NK-92 treated with Interleukin-12 subunit alpha and Interleukin-12 subunit beta, amount 100 ng/mL, for 24 hours (cell line): ENCODE measurements at places on chromosomes 5 and 9.

GRCh38 chr9:132783006-132783405, 95.1 kb downstream of the AK8 start:
- DNase-seq: no peak

GRCh38 chr9:1619915-1620710, 395.0 kb upstream of the SMARCA2 start:
- DNase-seq: no peak

GRCh38 chr5:160318409-160318808, 6.0 kb upstream of the CCNJL start:
- no peak for DNase-seq

- DNase-seq: no peak
Measured at GRCh38 chr5:116672203-116672602, 97.6 kb upstream of the SEMA6A start.

DNA sequence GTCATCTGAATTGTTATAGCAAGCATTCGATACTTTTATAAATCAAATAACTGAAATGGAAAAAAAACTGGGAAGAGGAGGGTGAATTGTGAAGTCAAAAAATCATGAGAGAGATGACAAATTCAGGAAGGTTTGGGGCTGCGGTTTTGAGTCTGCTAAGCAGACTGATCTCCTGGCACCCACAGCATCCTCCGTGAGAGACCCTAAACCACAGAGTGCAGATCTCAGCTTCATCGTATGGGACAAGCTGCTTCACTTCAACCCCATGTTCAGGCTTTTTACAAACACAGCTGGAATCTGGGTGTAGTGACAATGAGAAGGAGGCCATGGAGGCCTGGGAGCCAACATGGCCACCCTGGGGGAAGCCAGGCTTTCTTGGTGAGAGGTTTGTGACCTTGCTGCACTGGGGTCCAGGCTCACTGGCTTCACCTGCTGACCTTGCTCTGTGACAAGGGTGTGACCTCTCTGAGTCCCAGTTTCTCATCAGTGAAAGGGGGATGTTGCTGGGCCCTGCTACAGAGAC, 19.4 kb downstream of the USP20 start:
- DNase-seq: no peak

DNA sequence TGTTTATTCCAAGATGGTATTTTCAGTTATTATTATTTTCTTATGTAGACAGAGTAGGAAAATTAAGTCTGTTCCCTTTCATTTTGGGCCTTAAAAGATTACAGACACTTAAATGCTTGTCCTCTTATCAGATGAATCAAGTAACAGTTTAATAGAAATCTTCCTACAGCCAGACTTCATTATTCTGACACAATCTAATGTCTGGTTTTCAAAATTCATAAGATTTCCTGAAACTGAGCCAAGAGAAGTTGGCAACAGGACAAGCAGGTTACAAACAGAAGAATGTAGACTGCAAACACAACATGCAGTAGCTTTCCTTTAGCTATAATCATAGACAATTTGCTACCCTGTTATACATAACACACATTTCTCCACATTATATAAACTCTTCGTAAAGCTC, 130.5 kb downstream of the FBXL17 start:
- no peak for DNase-seq

GRCh38 chr5:17730421-17730820, 96.2 kb downstream of the TAF11L14 start:
- no peak for DNase-seq

GRCh38 chr5:95445995-95446394, 54.8 kb downstream of the FAM81B start:
- DNase-seq: no peak

- no peak for DNase-seq
Measured at GRCh38 chr9:136693490-136694162, 6.4 kb upstream of the AGPAT2 start.

- DNase-seq: no peak
Measured at GRCh38 chr5:10301266-10301665, 6.4 kb downstream of the CMBL start.

DNA sequence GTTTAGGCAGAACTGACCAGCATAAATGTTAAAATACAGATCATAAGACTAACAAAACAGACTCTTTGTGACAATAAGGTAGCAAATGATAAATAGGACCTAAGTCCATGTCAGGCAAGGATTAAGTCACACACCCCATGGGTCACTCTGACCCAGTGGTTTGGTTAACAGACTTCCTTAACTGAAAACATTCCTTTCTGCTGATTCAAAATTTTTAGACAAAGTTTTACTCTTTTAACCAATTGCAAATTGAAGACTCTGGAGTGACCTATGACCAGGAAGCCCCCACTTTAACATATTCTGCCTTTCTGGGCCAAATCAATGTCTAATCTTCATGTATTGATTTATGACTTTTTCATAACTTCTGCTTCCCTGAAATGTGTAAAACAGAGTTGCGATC, 4.9 kb upstream of the NXNL2 start:
- DNase-seq: no peak

GRCh38 chr5:54889826-54890225, 95.6 kb downstream of the ESM1 start:
- no peak for DNase-seq

DNA sequence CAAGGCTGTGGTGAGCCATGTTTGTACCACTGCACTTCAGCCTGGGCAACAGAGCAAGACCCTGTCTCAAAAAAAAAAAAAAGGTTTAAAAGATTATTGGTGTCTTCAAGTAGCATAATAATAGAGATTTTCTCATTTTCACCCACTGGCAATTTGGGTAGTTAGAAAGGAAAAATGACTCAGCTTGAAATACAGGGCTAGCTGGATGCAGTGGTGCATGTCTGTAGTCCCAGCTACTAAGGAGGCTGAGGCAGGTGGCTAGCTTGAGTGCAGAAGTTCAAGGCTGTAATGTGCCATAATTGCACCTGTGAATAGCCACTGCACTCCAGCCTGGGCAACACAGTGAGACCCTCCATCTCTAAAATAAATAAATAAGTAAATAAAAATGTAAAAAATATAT, 111.1 kb downstream of the ARRDC3 start:
- DNase-seq: no peak

GRCh38 chr5:17309462-17309861, 92.0 kb downstream of the BASP1 start:
- DNase-seq: no peak

DNA sequence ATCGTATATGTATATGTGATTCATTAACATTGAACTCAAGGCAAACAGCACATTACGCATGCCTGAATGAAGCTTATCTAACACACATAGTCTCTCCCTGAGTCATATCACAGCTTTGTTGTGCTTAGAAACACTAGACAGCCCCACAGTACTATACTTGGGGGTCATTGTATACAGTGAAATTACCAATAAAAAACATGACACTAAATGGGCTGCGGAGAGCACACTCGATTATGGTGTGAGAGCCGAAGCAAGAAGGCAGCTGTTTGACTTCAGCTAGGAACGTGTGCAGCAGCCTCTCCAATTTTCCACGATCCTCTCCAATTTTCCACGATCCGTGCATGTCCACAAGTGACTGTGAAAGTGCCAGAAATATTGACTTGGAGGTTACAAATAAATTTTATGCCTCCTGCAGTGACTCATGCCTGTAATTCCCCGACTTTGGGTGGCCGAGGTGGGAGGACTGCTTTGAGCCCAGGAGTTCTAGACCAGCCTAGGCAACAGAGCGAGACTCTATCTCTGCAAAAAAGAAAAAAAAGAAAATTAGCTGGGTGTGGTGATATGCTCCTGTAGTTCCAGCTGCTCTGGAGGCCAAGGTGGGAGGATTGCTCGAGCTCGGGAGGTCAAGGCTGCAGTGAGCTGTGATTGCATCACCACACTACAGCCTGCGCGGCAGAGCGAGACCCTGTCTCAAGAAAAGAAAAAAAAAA, 102.4 kb downstream of the DAPK1 start:
- DNase-seq: no peak

- no peak for DNase-seq
Measured at GRCh38 chr9:20480249-20480648, 142.1 kb downstream of the MLLT3 start.

GRCh38 chr9:82022121-82022520, 33.5 kb downstream of the SPATA31D1 start:
- DNase-seq: no peak

- no peak for DNase-seq
Measured at GRCh38 chr9:29176231-29176630, 1603.0 kb upstream of the C9orf72 start.

- DNase-seq: no peak
Measured at GRCh38 chr5:91928754-91929521, 545.8 kb upstream of the ARRDC3 start.

GRCh38 chr9:124078641-124079040, 67.1 kb downstream of the LHX2 start:
- DNase-seq: no peak

GRCh38 chr5:85703296-85703695, 914.4 kb upstream of the COX7C start:
- DNase-seq: no peak

DNA sequence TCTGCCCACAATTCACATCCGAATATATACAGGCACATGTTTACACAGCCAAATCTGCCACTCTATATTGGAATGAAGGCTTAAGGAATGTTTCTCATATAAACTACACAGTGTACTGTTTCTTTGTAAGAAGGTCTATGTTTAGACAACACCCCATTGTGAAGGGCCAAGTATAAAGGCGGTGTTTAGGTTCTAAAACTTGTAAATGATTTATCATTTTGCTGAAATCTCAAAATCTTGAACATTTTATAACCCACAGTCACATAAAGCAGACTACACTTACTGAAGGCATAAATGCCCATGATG, 94.0 kb downstream of the ZNF608 start:
- DNase-seq: no peak

DNA sequence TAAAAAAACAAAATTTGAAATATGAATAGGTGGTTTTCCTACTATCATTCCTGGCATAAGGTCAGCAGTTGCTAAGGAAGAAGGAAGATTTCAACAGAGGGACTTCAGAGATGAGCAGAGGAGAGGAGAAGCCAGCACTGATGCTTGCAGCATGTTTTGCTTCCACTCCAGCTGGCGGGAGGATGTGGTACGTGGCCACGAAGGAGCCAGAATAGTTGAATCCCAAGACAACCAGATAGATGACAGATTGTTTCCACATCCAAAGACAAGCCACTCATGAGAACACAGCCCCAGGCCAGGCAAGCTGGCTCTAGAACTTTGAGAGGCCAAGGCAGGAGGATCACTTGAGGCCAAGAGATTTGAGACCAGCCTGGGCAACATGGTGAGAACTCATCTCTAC, 15.1 kb downstream of the TIMD4 start:
- DNase-seq: peak; percentile 8

GRCh38 chr5:435156-435790, 7.7 kb upstream of the EXOC3 start:
- DNase-seq: no peak

DNA sequence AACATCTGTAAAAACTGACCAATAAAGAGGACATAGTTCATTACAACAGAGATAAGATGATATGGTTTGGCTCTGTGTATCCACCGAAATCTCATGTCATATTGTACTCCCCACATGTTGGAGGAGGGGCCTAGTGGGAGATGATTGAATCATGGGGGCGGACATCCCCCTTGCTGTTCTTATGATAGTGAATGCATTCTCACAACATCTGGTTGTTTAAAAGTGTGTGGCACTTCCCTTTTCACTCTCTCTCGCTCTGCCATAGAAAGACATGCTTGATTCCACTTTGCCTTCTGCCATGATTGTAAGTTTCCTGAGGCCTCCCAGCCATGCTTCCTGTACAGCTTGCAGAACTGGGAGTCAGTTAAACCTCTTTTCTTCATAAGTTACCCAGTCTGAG, 292.8 kb downstream of the SLF1 start:
- DNase-seq: no peak

DNA sequence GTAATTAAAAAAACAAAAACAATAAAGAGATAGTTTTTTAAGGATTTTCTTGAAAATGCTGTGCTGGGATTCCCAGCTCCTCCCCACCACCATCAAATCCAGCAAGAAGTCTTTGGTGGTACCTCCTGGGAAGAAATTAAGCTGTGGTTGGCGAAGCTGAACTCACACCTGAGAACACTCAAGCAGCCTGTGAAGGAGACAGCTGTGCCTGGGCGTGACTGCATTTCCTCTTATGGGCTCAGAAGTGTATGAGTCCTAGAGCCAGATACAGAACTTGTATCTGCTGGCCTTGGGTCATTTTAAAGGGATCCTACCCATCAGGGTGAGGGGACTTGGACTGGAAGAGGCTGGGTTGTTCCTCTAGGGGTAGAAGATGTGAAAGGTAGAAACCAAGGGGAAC, 561.2 kb upstream of the SGCD start:
- DNase-seq: no peak

- no peak for DNase-seq
Measured at GRCh38 chr9:97747201-97747965, 50.2 kb upstream of the XPA start.

DNA sequence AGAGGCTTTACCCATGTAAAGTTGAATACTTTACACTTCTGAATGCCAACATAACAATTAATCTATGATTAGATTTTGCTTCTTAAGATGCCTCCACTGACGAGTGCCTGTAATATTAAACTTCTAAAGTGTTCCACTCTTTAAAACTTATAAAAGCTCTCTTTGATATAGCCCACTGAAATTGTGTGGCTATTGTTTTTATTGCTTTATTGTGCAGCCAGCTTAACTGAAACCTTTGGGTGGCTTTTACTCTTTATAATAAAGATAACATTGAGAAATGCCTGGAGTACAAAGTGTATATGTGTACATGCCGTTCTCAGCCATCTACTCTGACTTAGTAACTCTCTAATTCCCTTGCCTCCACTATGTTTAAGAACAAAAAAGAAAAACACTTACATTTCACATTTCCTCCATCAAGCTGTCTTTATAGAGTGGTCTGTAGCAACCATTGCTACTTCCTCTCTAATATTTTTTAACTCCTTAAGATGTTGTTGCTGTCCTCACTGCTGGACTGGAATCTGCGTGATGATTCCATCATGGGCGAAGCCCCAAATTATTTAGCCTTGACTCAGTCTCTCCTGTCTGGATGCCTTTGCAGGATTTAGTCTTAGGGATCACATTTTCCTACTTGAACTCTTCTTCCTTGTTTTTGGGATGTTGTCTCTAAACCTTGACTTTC, 9.1 kb downstream of the PIK3R1 start:
- no peak for DNase-seq

- no peak for DNase-seq
Measured at GRCh38 chr9:131505012-131505411, 2.3 kb downstream of the POMT1 start.

- DNase-seq: no peak
Measured at GRCh38 chr9:107067739-107068416, 204.9 kb downstream of the ZNF462 start.
